ENCODE measurements at places on chromosomes 6 and 20. TPM values are rescaled to one million over a fixed set of nuclear protein-coding genes. Genes with fewer than 3 reads are reported as not detected.
A peak's percentile ranks its signal among the peaks of the same experiment; 100 is the strongest.

FAM210B gene
- 19.4 TPM for total RNA-seq

DNA sequence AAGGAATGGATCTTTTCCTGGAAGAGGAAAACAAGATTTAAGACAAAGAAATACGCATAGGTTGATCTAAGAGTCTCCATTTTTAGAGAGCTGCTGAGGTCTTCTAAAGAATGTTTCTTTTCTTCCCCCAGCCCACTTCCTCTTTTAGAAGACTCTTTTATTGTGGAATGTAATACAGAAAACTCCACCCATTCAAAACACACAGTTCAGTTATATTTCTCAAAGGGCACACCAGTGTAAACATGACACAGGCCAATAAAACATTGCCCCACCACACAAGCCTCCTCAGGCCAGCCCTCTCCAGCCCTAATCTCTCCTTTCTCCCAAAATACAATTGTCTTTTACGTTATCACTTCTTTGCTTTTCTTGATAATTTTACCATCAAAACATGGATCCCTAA, 42.8 kb downstream of the SLC35B3 start:
- no peak for DNase-seq

- DNase-seq = no peak
Measured at GRCh38 chr6:117381749-117382148, 44.0 kb downstream of the ROS1 start.

GRCh38 chr6:110255211-110255750, 75.1 kb downstream of the CDC40 start:
- no peak for DNase-seq

GRCh38 chr20:64114356-64114971, 7.1 kb upstream of the NPBWR2 start:
- no peak for DNase-seq

DNA sequence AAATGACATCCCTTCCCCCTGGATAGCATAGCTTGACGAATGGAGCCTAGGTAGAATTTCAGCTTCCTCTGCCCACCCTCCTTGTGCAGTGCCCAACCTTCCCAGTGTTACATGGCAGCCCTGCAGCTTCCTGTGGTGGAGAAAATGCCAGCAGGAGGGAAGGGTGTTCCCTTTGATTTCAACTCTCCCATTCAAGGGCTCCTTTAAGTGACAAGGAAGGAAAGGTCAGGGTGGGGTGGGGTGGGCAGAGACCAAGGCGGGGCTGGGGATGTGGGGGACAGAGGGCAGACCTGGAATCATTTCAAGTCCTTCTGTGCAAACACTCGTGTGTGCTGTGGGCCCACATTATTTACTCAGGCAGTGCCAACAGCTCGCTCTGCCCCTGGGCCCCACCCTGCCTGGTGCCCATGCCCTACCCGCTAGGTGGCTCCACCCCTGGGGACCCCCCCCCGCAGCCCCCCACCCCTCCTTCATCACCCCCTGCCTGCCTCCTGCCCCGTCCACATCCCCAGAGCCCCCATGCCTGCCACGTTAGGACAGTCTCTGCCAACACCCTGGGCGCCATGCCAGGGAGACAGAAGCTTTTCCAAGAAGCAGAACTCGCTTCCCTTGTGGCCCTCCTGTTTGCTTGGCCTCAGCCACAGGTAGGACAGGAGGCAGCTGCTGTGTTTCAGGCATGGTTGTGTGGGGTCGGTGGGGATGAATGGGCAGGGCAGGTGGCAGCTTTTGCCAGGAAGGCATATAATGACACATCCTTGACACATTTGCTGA, 9.4 kb downstream of the SPDEF start:
- no peak for DNase-seq

- no peak for DNase-seq
Measured at GRCh38 chr20:61340157-61340556, 88.1 kb downstream of the CDH4 start.

- DNase-seq = no peak
Measured at GRCh38 chr6:51553246-51554015, 534.0 kb downstream of the PKHD1 start.

DNA sequence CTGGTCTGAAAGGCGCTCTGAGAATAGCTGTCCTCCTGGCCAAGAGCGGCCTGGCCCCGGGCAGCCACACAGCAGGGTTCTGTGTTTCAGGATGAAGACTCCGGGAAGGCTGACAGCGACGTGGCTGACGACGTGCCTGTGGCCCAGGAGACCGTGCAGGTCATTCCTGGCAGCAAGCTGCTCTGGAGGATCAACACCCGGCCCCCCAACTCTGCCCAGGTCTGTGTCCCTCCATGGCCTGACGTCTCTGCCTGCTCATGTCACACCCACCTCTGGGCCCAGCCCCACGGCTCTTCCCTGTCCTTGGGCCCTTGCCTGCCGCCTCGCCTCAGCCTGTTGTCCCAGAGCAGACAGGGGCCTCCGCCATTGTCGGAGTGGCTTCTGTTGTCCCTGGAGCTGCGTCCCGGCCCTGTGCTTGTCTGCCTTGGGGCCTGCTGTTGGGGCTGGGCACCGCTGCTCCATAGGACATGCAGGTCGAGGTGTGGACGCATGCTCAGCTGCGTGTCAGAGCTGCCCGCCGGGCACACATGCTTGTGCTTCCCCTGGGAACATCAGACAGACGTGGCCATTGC, 16.2 kb upstream of the ADRM1 start:
- DNase-seq = no peak

PGC gene
- total RNA-seq = not detected

DNA sequence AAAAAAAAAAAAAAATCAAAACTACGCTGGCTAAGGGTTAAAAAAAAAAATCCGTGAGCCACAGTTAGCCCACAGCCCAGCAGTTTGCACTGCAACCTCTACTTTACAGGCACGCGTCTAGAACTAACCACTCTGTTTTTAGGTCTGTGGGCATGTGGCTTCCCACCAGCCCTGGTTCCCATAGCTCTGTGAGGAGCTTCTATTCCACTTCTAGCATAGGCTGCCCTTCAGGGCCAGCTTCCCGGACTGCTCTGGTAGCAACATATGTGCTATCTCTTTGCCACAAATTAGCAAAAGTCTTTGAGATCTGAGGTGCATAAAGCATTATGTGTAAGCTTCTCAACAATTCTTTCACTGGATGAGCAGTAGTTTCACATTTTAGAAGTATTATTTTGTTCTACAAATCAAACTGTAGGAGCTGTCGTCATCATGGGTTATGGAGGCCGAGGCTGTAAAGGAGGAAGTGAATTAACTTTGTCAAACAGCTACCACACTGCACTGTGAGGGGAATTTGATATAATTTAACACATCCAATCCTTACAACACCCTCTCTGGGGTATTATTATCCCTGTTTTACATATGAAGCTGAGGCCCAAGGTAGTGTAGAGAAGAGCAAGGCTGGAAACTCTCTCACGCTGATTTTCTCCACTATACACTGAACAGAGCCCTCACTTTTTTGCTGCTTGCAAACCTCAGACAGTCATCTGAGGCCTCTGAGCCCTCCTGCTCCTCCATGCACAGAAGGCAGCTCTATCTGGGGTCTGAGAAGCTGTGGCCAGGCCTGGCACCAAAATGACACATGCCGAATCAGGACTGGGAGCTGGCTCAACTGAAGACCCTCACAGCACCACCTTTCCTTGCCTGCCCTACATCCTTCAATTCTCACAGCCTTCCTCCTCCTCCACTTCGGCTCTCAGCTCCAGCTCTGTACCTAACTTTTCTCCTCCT, 35.4 kb downstream of the MAN1A1 start:
- peak; percentile 37 for DNase-seq

FNDC1 gene
- not detected for total RNA-seq

DNA sequence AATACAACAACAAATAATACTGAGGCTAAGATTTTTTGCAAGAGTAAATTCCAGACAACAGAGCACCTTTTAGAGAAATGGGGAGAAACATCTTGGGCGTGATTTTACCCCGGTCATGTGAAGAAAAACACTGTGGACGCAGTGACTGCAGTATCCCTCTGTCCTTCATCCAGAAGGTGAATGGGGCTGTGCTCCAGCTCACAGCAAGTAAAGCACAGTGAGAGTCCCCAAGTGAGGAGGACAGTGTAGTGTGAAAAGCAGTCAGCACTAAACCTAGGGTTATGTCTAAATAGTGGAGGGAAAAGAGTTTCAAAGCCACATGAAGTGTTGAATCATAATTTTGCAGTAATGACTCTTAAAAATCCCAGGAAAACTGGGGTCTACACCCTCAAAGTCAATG, 338.4 kb downstream of the PACRG start:
- no peak for DNase-seq

MTFR2 gene
- total RNA-seq = 0.92 TPM

GRCh38 chr6:7060769-7061516, 46.8 kb upstream of the RREB1 start:
- DNase-seq = no peak

GRCh38 chr6:137870308-137870644, 3.2 kb downstream of the TNFAIP3 start:
- DNase-seq = peak; percentile 12

- DNase-seq = peak; percentile 1
Measured at GRCh38 chr20:57250607-57251343, 15.7 kb downstream of the BMP7 start.

DNA sequence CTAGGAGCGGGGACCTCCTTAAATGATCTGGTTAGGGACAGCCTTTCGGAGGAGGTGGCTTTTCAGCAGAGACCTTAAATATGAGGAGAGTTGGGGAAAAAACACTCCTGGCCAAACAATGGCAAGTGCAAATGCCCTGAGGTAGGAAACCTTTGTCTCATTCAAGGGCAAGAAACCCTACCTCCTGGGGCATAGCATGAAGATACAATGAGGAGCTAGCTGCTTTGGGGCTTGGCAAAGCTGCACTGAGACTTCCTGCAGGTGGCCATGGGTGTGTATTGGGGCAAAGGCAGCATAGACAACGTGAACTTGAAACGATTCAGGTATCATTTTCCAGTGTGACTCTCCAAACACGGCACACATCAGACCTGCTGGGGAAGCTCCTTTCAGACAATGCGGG, 30.7 kb downstream of the PMEPA1 start:
- DNase-seq = no peak

HLA-G gene
- total RNA-seq = 0.37 TPM

COMMD7 gene
- 31.7 TPM for total RNA-seq

DNA sequence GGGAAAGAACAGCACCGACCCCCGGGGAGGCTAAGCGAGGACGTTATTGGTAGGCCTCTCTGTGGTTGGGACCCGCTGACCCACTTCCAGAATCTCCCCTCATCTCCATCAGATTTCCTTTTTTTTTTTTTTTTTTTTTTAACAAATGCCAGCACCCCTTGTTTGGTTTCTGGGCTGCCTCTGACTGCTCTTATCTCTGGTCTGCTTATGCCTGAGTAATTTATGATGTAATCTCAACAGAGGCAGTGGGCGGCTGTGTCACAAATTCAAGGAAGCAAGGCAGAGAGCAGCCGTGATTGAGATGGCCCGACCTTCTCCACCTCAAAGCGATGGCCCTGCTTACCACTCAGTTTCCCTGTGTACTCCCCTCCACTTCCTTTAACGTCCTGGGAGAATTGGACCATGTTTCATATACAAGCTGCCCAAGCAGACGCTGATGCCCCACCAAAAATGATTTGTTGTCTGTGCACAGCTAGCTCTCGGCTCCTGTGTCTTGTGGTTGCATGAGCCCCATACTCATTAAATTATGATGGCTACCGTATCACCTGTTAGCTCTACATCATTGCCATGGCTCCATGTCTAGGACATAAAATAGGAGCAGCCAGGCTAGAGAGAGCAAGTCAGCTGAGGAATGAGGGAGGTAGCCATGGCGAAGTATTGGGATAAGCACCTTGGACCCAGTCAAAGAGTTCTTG, 98.1 kb downstream of the ZNF217 start:
- DNase-seq = no peak

SLC22A7 gene
- not detected for total RNA-seq

C6orf163 gene
- total RNA-seq = 1.3 TPM

AVP gene
- total RNA-seq = not detected

DNA sequence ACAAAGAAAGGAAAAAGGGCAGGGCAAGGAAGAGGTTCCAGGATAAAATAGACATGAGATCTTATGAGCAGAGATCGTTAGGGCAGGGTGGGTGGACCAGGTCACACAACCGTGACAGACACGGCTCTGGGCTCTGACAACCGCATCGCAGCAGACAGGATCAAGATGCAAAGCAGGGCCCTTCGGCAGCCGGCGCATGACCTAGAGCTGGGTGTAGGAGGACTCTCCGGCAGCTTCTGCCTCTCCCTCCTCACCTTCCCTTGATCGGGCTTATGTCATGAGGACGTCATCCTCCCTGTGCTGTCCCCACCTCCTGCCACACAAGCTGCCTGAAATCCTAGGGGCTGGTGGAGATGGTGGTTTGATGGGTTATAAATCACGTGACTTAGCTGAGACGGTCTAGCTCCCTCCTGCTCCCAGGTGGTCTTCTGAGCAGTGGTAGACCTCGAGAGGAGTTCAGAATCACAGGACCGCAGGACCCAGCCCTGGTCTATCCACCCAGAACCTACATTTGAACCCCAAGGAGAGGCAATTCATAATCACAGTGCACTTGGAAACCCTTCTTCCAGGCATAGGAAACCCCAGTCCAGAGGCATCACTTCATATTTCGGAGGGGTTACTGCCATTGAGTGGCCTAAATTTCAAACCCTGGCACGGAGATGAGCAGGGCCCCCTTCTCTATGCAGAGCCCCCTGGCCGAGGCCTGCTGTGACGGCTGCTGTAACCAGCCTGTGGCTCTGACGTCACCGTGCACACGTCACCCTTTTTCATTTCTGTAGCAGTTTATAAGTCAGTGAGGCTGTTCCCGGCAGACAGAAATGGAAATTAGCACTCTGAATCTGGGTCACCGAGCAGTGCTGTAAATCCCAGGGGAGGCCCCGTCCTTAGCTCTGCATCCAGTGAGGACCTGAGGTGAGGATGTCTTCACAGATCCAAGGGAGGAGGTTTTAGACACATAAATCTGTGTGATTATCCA, 8.7 kb upstream of the CCR6 start:
- DNase-seq = no peak

MICB gene
- 13.3 TPM for total RNA-seq

DNA sequence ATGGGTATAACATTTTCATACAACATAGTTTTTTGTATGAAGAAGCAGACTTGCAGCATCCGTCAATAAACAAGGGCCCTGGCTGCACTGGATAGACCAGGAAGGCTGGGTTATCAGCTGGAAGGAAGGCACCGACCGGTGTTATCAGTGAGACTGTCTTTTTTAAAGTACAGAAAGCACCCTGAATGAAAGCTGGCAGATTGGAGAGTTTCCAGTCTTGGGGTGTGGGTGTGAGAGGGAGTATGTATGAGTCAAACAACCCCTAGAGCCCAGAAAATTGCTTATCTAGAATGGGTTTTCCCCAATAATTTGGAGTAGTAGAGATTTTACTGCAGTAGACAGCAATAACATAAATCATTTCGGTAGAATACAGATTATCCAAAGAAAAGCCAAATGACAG, 42.4 kb downstream of the TXLNB start:
- no peak for DNase-seq
